Stimulated activated CD4-positive, alpha-beta T cell treated with anti-CD3 and anti-CD28 coated beads, Interleukin-12 subunit alpha, Interleukin-12 subunit beta, amount 100 ng/mL, for 24 hours (primary cell): ENCODE measurements at places on chromosomes 6 and 20.

- DNase-seq: no peak
These were observed 22.7 kb downstream of the SLC12A5 start for GRCh38 chr20:46051556-46052308.

DNA sequence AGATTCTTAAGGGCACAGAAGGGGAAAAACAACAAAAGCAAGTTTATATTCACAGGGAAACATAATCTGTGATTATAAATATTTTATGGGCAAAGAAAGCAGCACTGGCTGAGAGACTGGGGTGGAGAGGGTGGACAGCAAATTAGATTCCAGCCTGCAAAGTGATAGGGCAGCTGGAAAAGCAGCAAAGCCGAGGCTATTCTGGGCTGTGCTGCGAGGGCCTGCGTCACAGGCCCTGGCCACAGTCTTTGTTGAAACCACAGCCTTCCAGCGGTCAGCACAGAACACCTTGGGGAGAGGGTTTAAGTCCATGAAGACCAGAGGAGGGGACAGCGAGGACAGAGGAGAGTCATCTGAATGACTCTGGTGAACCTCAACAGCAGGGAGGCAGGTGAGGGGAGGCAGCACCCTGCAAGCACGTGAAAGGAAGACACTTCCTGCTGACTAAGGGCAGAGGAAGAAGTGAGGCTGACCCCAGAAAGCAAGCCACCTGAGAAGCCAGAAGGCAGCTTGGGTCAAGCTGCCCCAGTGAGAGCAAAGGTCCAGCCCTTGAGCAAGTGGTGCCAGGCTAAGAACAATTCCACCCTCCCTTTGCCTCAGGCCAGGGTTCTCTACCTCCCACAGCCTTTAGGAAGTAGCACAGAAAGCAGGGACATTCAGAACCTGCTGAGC lies 17.1 kb downstream of the MRPL14 start:
- no peak for DNase-seq

- no peak for DNase-seq
These were observed 4.8 kb downstream of the TRIM10 start for GRCh38 chr6:30156262-30156599.

GRCh38 chr6:39553029-39553428 lies 172.2 kb downstream of the KIF6 start:
- DNase-seq: no peak

GRCh38 chr6:3009930-3010329 lies 10.2 kb downstream of the NQO2 start:
- DNase-seq: no peak

- DNase-seq: no peak
These were observed 101.2 kb downstream of the MKKS start for GRCh38 chr20:10332656-10333415.

- DNase-seq: no peak
These were observed 243.8 kb upstream of the IRAK1BP1 start for GRCh38 chr6:78623554-78623953.

GRCh38 chr20:36919715-36920333 lies 31.7 kb downstream of the SAMHD1 start:
- no peak for DNase-seq

- no peak for DNase-seq
These were observed 137.7 kb upstream of the ARMC2 start for GRCh38 chr6:108710551-108710950.

DNA sequence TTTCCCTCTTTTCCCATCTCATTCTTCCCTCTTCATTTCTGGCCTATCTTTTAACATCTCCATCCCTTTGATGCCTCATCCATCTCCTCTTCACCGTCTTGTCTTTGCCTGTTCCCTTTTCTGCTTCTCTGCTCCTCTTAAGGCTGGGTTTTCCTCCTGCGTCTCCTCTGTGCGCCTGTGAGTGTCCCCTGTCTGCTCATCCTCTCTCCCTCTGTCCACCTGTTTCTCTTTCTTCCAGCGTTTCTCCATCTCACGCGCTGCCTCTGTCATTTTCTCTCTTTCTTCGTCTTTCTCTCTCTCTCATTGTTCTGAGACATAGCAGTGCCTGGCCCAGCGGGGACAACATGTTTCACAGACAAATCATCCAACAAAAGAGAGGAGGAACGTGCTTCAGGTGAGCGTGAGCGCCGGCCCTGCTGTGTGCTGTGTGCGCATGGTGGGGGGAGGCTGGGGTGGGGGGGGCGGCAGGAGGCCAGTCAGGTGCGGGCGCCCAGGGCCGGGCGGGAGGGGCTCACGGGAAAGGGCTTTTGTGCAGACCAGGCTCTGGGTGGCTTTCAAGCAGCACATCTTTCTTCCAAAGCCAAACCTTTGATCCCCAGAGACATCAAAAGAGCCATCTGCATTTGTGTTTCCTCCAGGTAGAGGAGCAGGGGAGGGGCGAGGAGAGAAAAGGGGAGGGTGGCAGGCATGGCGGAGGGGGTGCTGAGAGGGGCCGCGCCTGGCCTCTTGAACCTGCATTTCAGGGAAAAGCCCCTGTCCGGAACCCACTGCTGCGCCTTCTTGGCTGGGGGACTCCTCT lies 121.3 kb downstream of the VEGFA start:
- DNase-seq: no peak

GRCh38 chr20:15708984-15709598 lies 864.2 kb downstream of the KIF16B start:
- no peak for DNase-seq

GRCh38 chr6:107399935-107400334 lies 59.4 kb downstream of the PDSS2 start:
- no peak for DNase-seq

GRCh38 chr20:8344631-8345030 lies 212.6 kb downstream of the PLCB1 start:
- no peak for DNase-seq

DNA sequence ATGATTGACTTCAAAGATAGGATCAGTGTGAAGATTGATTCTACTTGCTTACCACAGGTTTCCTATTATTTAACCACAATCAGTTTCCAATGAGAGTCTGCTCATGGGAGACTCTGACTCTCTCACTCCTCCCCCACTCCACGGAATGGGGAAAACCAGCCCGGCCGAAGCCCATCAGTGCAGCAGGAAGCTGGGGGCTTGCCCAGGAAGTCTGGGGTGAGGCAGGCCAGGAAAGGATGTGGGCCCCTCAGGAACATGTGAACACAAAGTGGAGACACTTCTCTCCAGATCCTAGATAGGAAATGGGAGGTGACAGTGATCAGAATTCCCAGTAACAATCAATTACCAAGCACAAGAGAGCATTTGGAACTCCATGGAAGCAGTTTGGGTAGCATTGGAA lies 144.2 kb downstream of the TTLL2 start:
- no peak for DNase-seq

DNA sequence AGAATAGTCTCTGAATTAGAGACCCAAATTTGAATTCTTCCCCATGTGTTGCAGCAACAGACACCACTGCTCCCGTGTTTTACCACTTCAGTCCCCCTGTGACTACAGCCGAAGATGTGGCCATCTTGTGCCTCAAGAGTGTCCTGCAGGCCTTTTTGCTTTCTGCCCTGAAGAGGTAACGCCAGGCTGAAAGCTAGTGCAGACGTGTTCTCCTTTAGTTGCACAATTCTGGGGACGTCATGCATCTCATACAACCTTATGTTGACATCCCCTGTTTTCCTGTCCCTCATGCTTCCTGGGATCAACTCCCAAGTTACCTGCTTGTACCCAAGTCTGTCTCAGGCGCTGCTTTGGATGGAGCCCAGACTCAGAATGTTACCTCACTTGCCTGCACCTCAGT lies 69.1 kb upstream of the SLC22A23 start:
- no peak for DNase-seq

GRCh38 chr6:3545156-3545555 lies 88.3 kb upstream of the SLC22A23 start:
- no peak for DNase-seq

- DNase-seq: peak; percentile 57
These were observed 94.0 kb downstream of the SHLD1 start for GRCh38 chr20:5844063-5844681.

DNA sequence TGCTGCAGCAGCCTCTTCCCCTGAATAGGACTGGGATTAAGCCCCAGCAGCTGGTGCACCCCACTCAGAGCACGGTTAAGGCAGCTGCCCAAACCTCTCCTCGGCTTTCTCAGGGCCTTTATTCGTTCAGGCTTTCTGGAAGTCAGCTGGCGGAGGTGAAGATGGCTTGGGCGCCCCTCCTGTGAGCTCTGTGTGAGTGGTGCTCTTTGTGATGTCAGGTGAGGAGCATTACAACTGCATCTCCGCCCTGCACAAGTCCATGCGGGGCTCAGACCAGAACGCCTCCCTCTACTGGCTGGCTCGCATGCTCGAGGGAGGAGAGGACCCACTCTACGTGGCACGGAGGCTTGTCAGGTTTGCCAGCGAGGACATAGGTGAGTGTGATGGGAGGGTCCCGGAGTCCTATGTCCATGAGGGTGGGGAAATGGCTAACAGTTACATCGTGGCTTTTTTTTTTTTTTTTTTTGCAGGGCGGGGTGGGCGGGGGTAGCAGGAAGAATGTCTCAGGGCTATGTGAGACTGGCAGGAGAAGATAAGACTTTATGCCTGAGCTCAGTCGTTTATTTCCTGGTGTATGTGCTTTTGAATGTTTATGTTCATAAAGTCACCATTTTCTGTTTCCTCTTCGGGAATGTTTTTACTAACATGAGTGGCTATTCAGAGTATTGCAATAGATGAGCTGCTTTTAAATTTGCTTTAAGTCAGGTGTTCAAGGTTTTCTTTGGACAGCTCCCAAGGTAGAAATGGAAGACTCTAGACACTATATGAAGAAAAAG lies 18.2 kb downstream of the WRNIP1 start:
- DNase-seq: no peak

- no peak for DNase-seq
These were observed 7.1 kb downstream of the PRIM2 start for GRCh38 chr6:57324538-57324937.

GRCh38 chr6:166947251-166947650 lies 9.1 kb downstream of the RNASET2 start:
- DNase-seq: no peak

- no peak for DNase-seq
These were observed 101.6 kb downstream of the LY86 start for GRCh38 chr6:6690144-6690483.

DNA sequence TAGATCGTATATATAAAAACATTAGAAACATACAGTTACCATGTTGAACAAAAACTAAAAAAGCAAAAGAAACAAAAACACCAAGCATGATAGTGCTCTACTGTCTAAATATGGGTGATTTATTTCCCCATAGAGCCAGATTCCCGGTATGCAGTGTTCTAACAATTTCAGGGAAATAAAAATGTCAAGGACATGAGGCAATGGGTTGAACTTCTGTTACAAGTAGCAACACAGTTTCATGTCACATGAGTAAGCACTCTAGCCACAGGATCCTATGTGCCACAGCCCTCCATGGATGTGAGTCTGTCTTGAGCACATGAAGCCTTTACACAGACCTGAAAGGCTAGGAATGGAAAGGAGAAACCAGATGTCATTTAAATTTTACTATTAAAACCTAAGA lies 96.0 kb downstream of the MAP3K5 start:
- no peak for DNase-seq

- DNase-seq: no peak
These were observed 138.0 kb downstream of the SOX4 start for GRCh38 chr6:21731411-21732031.

- no peak for DNase-seq
These were observed 1.1 kb downstream of the NDRG3 start for GRCh38 chr20:36744764-36745191.

DNA sequence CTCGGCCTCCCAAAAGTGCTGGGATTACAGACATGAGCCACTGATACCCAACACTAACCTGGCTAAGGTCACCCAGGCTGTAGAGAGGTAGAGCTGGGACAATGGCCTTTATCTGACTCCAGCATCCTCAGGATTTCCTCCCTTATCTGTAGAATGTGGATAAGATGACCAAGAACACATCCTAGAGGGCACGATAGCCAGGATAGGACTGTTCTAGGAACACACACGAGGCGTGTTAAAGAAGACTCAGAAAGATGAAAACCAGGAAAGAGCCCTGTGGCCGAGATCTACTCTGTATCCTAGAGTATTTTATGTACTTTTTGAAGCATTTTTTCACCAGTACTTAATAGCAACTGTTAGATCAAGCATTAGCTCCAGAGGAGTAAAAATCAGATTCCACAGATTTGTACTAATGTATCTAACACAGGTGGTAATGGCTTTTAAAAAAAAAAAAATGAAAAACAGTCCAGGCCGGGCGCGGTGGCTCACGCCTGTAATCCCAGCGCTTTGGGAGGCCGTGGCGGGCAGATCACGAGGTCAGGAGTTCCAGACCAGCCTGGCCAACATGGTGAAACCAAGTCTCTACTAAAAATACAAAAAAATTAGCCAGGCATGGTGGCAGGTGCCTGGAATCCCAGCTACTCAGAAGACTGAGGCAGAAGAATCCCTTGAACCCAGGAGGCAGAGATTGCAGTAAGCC lies 17.3 kb downstream of the PPP1R10 start:
- no peak for DNase-seq

DNA sequence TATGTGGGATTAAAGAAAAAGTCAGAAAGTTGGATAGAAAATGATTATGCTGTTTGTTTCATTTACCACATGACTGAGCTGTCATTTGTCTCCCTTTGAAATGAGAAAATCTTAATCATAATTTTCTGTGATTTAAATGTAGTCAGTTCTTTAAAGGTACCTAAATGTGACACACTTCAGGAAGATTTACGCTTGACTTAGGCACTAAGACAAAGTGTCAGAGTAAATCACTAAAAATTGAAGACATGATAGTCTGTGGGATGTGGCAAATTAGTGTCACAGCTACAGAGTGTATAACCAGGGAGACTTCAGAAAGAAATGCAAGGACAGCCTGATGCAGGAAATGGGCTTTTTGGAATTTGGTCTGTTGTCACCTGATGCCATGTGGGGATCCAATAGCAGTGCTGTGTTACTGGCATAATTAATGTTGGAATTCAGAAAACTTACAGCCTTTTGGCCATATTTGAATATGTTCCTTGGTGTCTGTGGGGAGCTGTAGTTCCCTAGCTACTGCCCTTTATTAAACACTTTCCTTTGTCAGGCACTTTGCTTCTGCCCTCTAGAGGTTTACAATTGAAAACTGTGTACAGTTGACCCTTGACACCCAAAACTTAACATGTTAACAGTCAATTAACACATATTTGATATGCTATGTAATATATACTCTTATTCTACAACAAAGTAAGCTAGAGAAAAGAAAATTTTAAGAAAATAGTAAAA lies 493.8 kb downstream of the UTRN start:
- DNase-seq: no peak

DNA sequence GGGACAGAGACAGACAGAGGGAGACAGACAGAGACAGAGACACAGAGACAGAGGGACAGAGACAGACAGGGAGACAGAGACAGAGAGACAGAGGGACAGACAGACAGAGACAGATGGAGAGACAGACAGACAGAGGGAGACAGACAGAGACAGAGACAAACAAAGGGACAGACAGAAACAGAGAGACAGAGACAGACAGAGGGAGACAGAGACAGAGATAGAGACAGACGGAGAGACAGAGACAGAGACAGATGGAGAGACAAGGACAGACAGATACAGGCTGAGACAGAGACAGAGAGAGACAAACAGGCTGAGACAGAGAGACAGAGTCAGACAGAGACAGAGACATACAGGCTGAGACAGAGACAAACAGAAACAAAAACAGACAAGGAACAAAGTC lies 39.4 kb upstream of the PHACTR3 start:
- DNase-seq: no peak

- DNase-seq: no peak
These were observed 166.8 kb upstream of the FOXQ1 start for GRCh38 chr6:1144842-1145767.
